ELF-1 (cell line): ENCODE measurements at places on chromosomes 16 and 17.
A peak's percentile ranks its signal among the peaks of the same experiment; 100 is the strongest.

DNA sequence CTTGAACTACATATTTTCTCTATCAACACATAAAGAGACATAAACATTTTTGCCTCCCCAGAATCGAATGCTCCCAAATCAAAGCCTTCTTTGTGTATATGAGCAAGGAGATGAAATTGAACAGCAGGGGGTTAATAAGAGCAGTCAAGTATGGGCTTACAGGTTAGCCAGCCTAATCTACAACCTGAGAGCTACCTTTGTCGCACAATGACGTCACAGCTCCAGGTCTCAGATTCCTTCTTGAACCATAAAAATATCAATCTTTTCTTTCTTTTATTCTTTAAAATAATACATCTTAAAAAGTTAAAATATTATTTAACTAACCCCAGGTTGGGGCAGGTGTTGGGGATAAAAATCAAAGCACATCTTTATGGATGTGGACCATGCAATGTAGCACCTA is 482.9 kb upstream of the CDH11 start:
- DNase-seq = no peak

- DNase-seq = no peak
Observed at GRCh38 chr17:19382531-19383444, 4.2 kb downstream of the MFAP4 start.

DNA sequence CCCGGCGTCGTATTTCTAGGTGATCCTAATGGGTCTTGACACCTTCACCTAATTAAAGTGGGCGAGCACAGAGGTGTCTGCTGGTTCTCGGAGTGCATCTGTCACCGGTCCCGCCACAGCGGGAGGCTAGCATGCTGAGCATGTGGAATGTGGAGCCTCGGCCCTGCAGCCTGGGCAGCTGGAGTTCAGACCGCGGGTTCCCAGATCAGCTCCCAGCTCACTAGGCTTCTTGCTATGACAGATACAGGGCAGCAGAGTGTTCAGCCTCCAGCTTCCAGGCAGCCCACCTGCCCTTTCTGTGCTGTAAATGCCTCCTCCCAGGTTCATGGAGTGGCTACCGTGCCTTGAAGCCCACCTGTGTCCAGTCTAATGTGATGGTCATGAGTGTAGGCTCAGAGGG is 166.7 kb downstream of the CPPED1 start:
- peak; percentile 81 for DNase-seq

DNA sequence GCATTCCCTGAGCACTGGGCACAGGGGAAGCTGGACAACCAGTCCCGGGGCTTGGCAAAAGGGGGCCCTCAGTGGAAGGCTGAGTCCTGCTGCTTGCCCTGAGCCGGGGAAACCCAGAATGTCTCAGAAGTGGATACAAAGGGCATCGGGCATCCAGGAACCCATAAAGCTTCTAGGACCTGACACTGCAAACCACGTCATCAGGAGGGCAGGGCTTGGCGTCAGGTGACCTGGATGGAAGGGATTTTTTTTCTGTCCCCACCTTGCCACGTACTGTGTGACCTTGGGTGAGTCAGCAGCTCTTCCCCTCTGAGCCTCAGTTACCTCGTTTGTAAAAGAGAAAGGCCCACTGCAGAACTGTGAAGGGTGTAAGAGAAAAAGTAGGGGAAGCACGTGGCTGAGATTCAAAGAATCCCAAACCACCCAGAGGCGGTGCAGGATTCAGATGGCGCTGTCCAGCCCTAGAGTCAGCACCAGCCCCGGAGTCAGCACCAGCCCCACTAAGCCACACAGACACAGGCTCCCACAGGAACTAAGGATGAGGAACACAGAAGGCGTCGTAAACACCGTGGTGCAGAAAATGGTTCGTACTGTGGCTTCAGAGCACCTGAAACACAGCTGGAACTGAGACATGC is 53.7 kb downstream of the C16orf95 start:
- peak; percentile 73 for DNase-seq

GRCh38 chr17:38451030-38451839 is 23.0 kb downstream of the ARHGAP23 start:
- DNase-seq = peak; percentile 88

DNA sequence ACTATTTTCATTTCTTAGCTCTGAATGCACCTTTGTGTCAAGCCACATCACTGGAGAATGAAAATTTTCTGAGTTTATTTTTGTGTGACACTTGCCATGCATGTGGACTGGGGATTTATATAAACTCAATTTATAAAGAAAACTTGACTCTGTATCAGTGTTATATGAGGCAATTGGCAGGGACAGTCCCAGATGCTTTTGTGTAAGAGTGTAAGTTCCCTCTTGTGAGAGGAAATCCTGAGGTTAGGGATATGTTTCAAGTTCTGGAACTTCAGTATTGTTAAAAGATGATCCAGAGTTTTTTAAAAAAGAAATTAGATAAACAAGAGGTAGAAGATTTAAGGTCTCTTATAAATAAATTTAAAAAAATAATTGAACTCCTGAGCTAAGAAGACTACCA is 10.9 kb upstream of the CCL8 start:
- no peak for DNase-seq

DNA sequence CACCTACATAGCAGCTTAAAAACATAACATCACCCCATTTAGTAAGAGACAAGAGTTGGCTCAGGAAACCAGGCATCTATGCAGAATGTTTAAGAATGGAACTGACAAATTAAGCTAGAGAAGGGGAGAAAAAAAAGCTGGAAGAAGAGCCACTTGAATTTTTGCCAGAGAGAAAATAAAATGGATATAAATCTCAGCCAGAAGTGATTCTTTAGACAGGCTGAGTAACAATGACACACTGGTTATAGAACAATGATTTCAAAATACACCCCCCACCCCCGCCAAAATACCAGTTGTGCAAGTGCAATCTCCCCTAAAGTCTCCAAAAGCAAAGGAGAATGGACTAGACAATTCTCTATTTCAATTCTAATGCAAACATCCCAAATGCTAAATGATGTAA is 22.4 kb downstream of the LSM12 start:
- DNase-seq = no peak

- no peak for DNase-seq
Observed at GRCh38 chr17:16977932-16978331, 6.0 kb upstream of the TNFRSF13B start.

DNA sequence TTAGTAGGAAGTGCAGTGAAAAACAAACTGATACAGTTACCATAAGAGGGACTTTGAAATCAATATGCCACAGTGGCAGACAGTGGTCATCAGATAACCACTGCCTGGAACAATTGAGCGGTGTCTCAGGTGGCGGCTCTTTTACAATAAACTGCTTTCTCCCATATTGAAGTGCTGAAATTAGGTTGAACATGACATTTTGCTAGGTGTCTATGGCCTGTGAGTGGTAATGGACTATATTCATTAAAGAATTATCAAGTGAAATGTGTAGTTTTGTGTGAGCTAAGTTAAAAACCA is 214.7 kb downstream of the RPTOR start:
- DNase-seq = no peak

DNA sequence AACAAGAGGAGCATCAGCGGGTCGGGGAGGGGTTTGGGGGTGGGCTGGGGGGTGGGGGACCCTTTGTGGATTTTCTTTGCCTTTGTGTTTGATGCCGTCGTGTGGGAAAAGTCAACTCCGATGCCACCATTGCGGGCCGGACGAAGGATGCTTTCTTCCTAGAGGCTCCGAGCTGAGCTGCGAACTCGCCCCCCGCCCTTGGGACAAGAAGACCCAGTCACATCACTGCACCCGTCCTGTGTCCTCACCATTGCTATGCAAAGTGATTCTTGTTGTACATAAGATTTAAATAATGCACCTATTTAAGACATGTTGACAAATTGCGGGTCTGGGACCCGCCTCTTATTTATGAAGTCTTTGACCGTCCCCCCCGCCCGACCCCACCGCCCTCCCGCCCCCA is 69.0 kb upstream of the PLCG2 start:
- DNase-seq = no peak

- DNase-seq = peak; percentile 55
Observed at GRCh38 chr17:77959126-77959925, 823 bp downstream of the TNRC6C start.

GRCh38 chr17:32303781-32304288 is 38.1 kb downstream of the C17orf75 start:
- peak; percentile 77 for DNase-seq

DNA sequence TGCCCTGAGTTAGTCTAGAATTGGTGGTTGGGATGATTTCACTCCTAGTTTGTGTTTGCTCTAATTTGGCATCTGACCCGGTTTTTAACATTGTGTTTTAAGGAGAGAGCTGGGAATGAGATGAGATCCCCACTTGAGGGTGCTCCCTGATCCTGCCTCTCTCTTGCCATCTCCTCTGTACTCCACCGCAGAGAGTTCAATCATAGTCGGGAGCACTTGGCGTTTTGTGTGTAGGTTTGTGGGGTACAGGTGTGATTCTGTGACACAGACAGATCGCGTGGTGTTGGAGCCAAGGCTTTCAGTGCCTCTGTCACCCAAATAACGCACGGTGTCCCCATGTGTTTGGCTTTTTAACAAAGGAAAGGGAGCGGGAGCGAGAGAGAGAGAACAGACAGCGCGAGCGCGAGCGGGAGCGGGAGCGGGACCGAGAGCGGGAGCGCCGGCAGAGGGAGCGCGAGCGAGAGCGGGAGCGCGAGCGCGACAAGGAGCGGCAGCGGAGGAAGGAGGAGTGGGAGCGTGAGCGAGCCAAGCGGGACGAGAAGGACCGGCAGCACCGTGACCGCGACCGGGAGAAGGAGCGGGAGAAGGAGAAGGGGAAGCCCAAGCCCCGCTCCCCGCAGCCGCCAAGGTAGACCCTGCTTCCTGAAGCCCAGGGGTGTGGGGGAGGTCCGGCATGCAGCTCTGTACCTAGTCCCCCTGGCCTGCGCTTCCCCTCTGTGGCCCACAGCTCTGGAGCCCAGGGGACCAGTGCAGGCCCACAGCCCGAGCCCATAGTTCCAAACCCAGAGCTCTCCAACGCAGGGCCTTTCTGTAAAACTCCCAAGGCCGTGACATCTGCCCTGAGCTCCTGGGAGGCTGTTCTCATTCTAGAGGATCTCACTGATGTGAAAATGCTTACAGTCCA is 27.2 kb upstream of the IL17C start:
- DNase-seq = peak; percentile 52

DNA sequence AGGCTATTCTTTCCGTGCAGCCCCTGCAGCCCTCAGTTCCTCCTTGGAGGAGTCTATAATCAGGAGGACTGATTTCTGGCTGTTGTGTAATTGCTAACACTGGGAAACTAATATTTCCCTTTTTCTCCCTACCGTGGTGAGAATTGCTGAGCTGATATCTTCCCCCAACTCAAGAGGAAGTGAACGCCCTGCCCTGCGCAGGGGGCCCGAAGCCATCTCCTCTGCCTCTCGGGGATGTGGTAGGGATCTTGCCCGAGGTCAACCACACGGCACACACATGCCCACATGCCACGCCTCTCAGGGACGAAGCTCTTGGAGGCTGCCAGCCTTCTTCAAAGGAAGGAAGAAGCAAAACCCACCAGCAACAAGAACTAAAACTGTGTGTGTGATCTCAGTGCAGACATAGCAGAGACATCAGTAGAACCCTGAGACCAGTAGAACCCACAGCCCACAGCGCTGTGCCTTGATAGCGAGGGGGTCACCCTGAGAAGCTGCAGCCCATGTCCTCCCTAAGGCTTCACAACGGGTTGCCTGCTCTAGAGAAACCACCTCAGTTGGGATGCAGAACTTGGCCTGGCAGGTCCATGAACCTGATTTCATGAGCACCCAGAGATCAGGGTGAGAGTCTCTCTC is 8.9 kb upstream of the ULK2 start:
- no peak for DNase-seq

- peak; percentile 28 for DNase-seq
Observed at GRCh38 chr17:79159926-79160325, 85.3 kb downstream of the ENGASE start.

DNA sequence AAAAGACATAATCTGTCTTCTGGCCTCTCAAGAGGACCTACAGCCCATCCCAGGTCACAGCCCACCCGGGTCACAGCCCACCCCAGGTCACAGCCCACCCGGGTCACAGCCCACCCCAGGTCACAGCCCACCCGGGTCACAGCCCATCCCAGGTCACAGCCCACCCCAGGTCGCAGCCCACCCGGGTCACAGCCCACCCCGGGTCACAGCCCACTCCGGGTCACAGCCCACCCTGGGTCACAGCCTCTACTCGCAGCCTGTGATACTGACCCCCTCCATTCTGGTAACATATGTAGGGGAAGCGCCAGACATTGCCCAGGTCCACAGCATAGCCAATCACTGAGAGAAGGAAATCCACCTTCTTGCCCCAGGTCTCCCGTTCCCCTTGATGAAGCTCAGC is 14.2 kb downstream of the SLC6A4 start:
- DNase-seq = no peak

GRCh38 chr16:71311553-71312158 is 22.5 kb upstream of the CMTR2 start:
- peak; percentile 71 for DNase-seq

- DNase-seq = no peak
Observed at GRCh38 chr16:48430890-48431289, 45.7 kb upstream of the SIAH1 start.

GRCh38 chr16:54829691-54830090 is 101.0 kb upstream of the IRX5 start:
- DNase-seq = no peak

DNA sequence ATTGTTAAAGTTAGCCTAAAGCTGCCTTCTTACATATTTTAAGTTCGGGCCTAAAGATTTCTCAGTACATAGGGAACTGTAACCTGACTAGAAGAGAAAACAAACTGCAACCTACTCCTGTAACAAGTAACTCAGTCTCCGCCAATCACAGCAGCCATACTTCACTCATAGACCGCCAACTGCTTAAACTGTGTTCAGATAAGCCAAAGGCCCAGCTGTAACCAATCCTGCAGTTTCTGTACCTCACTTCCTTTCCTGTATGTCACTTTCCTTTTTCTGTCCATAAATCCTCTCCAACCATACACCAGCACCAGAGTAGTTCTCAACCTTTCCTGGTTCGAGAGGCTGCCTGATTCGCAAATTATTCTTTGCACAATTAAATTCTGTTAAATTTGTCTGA is 41.5 kb downstream of the GLG1 start:
- DNase-seq = no peak

DNA sequence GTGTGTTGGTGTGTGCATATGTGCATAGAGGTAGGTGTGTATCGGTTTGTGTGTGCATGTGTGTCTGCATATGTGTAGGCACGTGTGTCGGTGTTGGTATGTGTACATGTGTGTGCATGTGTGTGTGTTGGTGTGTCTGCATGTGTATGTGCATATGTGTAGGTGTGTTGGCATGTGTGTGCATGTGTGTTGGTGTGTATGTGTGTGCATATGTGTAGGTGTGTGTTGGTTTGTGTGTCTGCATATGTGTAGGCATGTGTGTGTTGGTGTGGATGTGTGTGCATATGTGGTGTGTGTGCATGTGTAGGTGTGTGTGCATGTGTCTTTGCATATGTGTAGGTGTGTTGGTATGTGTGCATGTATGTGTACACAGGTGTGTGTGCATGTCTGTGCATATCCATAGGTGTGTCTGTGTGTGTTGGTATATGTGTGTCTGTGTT is 3.9 kb upstream of the AATK start:
- no peak for DNase-seq

GRCh38 chr17:5510771-5511170 is 24.4 kb downstream of the MIS12 start:
- DNase-seq = no peak
